ENCODE measurements at places on chromosomes 5 and 9.

DNA sequence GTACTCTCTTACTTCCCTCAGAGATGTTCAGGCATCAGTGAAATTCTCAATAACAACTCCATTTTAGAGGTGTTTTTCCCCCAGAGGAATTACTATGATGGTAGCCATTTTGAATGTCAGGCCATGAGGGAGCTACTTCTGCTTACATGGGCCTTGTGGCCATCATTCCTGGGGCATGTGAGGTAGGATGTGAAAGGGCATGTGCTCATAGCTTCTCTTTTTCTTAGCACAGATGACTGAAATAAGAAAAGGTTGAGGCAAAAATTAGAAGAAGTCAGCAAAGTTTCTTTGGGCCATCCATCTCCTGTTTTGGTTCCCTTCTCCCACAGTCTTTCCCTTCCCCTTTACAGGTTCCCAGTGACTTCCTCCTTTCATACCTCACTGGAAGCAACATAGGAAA lies 68.8 kb downstream of the FEM1C start:
- DNase-seq: no peak

DNA sequence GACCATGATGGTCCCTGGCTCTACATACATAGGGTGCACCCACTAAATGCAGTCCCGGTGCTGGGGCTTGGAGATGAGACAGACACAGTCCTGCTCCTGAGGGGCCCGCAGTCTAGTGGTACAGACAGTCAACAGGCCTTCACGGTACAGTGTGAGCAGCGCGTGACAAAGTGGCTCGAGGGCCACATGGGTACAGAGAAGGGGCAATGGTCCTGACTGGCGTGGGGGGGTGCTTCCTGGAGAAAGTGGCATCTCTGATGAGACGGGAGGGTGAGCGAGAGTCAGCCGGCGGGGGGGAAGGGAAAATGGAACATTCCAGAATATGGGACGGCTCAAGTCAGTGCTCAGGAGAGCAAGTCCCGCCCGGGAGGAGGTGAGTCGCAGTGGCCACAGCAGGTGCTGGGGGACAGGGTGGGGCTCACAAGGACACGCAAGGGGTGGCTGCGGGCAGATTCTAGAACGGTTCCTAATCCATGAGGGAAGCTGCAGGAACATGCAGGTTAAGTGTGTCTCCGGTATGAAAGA lies 38.0 kb downstream of the WHRN start:
- no peak for DNase-seq

GRCh38 chr5:28603869-28604268 lies 1565.5 kb upstream of the CDH9 start:
- no peak for DNase-seq

- DNase-seq: no peak
These were observed 77.7 kb downstream of the RAB24 start for GRCh38 chr5:177225798-177226197.

- no peak for DNase-seq
These were observed 103.1 kb upstream of the ISL1 start for GRCh38 chr5:51279983-51280706.
